Renal cortical epithelial cell (primary cell): ENCODE measurements at places on chromosomes 2 and 18. TPM values are rescaled to one million over a fixed set of nuclear protein-coding genes. Genes with fewer than 3 reads are reported as not detected.

- no peak for DNase-seq
Observed at GRCh38 chr2:66024391-66024790, 410.5 kb upstream of the MEIS1 start.

DNA sequence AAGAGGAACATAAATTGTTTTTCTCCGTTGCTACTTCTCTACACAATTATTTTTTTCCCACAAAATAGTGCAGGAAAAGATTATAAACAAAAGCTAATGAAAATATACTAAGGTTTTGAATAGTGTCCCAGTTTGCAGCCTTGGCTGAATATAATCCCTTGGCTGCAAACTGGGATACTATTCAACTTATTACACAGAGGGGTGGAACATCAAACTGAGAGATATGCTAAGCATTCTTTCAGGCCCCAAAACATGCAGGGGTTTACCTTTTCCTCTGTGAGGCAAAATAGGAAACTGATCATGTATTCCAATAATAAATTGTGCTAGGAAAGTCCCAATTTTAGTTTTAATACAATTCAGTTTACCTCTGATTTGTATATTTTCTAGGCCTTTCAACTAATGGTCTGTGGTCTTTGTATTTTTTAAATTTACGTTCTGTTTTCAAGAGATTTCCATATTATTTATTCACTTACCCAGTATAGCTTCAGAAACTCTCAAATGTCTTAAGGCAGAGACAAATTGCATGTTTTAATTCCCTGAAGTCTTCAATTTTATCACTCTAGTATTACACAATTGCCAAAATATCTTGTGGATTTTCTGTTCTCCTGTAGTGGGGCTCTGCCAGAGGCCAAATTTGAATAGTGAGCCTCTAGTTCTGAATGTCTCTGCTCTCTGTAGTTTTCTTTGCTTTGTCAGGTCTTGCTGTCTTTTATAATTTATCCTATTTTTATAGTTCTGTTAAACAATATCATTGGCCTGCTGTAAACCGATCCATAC lies 63.9 kb downstream of the PPP1R1C start:
- no peak for DNase-seq

- no peak for DNase-seq
Observed at GRCh38 chr2:173199294-173199693, 123.6 kb downstream of the MAP3K20 start.

- no peak for DNase-seq
Observed at GRCh38 chr2:68272246-68272994, 20.1 kb upstream of the PPP3R1 start.

Gene UGT1A3
- total RNA-seq, result 0.17 and 4.1 TPM in 2 replicates

Gene PAX3
- not detected in 2 replicates for total RNA-seq

Gene HOXD4
- total RNA-seq, result 6.6 and 23.2 TPM in 2 replicates

Gene DYNAP
- total RNA-seq, result not detected in 2 replicates

Gene RBKS
- total RNA-seq, result 10.0 and 12.5 TPM in 2 replicates

Gene ASB18
- not detected in 2 replicates for total RNA-seq
